Stimulated activated CD4-positive, alpha-beta T cell treated with anti-CD3 and anti-CD28 coated beads, Interleukin-4, amount 100 ng/mL, for 4 hours (primary cell): ENCODE measurements at places on chromosomes 2 and 18.

DNA sequence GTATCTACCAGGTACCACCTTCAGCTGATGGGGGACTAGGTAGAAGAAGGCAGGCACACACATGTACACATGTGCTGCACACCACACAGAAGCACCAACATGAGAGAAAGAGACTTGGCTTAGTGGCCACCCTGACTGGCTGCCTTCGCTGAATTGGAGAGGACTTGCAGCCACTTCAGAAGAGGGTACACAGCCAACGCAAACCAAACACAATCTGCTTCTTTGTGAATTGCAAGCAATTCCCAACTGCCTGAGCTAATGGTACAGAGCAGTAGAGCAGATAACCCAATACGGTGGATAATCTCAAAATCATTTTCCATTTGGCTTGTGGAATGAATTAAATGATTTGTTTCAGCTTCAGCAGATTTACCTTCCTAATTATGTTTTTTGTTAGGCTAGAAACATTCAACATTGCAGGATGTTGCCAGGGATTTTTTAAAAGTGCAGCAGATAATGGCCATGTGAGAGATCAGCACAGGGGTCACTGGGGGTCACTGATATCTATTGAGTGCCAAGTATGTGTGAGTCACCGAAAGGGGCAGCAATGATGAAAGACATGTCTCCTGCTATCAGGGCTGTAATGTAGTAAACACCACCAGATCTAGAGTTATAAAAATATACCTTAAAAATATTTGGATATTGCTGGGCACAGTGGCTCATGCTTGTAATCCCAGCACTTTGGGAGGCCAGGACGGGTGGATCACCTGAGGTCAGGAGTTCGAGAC is 652.6 kb downstream of the BCL11A start:
- no peak for DNase-seq

GRCh38 chr2:204585930-204586329 is 40.7 kb downstream of the PARD3B start:
- no peak for DNase-seq

- DNase-seq = no peak
Observed at GRCh38 chr2:20480913-20481312, 34.0 kb downstream of the RHOB start.

DNA sequence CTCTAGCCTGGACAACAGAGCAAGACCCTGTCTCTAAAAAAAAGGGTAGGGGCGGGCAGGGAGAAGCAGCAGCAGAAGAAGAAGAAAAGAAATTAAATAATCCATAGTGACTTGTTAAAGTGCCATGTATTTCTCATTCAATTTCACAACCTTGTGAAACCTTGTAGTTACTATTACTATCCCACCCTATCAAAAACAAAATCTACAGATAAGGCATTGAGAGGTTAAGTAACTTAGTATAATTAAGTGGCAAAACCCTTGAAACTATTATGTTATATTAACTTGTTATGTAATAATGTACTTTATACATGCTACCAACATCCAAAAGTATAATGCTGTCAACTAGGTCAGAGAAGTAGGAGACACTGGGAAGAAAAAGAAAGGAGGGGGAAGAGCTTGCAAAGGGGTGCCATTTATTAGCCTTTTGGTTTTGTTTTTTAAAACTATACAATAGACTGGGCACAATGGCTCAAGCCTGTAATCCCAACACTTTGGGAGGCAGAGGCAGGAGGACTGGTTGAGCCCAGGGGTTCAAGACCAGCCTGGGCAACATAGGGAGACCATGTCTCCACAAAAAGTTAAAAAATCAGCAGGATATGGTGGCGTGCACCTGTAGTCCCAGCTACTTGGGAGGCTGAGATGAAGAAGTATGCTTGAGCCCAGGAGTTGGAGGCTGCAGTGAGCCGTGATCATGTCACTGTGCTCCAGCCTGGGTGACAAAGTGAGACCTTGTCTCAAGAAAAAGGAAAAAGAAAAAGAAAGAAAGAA is 11.3 kb downstream of the TLK1 start:
- DNase-seq = no peak

GRCh38 chr2:211204456-211204855 is 648.1 kb downstream of the CPS1 start:
- no peak for DNase-seq

GRCh38 chr18:76232779-76233178 is 262.3 kb downstream of the ZNF516 start:
- DNase-seq = no peak

DNA sequence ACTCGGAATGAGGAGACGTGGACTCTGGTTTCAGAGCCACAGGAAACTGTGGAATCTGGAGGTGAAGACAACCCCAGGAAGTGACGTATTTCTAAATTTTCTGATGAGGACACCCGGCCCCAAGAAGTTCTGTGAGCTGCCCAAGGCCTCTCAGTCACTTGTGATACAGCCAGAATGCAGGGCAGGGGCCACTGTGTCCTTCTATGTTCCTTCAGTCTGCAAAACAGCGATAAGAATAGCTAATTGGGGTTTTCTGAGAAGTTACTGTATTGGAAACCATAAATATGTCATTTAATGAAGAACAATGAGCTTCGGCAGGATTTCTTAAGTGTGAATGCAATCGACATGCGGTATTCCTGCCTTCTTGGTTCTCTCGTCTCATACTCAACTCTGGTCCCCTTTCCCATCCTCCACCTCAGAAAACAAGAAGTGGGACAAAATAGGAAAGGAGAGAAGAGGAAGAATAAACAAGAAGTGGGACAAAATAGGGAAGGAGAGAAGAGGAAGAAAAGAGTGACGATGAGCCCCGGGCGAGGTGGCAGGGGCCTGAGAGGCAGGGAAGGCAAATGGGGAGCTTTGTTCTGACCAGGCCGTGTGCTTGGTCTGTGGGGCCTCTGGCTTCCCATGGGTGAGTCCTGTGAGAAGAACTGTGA is 282.0 kb upstream of the REV1 start:
- DNase-seq = no peak

DNA sequence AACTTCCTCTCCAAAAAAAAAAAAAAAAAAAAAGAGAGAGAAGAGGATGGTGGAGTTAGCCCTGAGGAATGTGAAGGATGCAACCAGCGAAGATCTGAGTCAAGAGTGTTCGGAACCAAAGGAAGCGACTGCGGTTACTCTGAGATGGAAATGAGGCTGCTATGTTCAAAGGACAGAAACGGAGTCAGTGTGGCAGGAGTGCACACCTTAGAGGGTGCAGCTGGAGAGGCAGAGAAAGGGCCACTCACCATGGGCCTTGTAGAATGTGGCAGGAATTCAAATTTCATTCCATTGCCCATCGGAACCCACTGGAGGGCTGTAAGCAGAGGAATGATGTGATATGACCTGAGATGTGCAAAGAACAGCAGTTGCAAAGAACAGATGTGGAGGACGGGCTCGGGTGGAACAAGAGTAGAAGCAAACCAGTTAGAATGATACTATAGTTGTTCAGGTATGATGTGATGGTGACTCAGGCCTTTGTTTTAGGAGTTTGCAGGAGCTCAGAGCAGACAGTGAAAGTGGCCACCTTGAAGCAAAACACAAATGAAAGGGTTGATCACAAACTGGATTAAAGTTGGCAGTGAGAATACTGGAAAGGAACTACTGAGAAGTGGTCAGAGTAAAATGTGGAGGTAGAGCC is 22.6 kb downstream of the ITGA6 start:
- no peak for DNase-seq

- DNase-seq = no peak
Observed at GRCh38 chr2:135245071-135245470, 193.0 kb downstream of the RAB3GAP1 start.

- DNase-seq = no peak
Observed at GRCh38 chr18:8480506-8481328, 128.5 kb upstream of the RAB12 start.

DNA sequence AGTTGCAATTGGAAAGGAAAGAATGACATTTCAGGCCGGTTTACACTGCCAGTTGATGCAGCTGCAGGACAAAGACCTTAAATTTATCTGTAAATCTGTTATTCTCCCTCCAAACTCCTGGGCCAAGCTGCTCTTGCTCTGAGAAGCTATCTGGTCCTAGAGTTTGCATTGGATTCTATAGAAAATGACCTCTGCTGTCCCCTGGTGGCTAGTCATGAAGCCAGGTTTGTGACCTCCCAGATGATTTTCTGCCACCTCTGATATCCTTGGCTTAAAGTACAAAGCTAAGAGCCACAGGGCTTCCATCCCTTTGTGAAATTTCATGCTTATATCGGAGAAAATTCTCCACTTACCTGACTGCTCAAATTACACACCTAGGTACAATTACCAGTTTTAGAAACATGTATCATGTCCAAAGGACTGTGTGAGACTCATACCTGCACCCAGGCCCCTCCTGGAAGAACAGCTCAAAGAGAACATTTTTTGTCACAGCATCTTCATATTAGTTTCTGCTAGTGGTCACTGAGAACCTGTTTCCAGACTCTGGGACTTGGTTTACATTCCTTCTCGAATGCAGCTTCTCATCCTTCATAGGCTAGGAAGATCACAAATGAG is 28.9 kb upstream of the IER3IP1 start:
- DNase-seq = peak; percentile 21

GRCh38 chr2:181738074-181738473 is 57.8 kb upstream of the NEUROD1 start:
- DNase-seq = no peak

DNA sequence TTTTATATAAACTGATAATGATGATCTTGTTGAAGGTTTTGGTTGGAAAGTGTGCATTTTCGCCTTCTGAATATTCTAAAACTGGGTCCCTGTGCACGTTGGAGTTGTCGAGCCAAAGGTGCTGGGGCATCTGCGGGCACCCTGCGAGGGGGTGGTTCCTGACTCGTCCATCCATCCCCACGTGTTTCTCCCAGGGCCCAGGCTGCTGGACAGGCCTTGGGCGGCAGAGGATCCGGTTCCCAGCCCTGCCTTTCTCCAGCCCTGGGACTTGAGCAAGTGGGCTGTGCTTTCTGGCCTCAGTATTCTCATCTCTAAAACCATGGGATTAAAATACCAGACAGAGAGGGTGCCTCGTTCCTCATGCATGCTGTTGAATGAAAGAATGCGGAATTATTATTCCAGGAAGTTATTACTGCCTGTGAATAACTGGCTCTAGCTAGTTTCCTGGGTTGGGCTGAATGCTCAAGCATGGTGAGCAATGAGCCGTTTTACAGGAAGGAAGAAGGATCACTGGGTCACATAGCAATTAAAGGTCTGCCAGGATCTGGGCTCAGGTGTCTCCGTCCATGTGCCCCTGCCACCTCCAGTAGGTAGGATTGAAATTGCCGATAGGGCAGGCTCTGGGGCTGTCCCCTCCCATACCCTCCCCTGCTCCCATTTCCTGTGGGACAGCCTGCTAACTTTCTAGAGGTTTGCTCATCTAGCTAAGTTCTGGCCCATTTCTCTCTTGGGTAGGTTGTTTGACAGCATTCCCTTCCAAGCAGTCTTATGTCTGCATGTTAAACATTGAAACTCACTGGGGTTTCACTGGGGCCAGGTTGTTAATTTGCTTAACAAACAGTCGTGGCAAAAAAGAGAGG is 77.2 kb upstream of the HS6ST1 start:
- DNase-seq = no peak

- no peak for DNase-seq
Observed at GRCh38 chr2:126449677-126450076, 206.3 kb upstream of the GYPC start.

DNA sequence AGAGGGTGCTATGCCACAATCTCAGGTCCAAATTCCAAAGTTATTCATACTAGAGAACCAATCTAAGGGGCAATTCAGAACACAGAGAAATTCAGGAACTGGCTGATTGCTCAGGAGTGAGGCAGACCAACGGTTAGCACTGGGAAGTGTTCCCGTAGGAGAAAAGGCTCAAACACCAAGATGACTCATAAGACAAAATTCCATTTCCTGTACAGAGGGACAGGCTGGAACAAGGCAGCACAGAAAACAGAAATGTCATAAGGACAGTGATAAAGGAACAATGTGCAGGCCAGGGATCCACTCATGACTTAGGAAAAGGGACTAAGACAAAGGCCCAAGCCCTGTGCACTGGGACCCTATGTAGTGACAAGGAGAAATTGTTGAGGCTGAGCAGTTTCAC is 54.2 kb downstream of the PDE1A start:
- no peak for DNase-seq

DNA sequence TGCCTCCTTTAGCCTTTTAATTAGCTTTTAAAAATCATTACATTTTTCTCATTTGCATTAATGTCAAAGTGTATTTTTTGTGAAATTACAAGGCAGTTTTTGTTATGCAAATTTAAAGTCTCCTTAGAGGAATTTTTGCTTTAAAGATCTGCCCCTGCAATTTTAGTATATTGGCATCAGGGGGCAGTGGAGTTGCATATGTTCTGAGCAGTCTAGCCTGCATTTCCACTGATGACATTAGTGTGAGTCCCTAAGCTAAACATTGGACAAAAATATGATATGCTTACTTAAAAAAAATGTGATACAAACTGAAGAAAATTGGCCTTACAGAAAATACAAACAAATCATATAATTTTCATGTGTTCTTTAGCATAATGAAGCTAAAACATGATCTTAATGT is 426.5 kb downstream of the SLC4A3 start:
- no peak for DNase-seq

DNA sequence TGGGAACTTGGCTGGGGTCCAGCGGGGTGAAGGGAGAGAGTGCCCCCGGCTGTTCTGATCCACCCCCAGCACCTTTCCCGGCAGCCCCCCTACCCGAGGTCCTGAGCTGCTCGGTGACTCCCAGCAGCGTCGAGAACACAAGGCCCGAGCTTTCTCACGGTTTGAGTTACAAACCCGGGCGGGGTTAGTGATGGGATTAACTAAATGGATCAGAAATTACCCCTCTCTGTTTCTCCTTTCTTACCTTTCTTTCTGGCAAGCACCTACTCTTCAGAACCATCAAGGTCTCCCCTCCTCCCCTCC is 139.4 kb upstream of the GPC1 start:
- DNase-seq = no peak

GRCh38 chr2:8457092-8457481 is 224.8 kb upstream of the ID2 start:
- DNase-seq = no peak

DNA sequence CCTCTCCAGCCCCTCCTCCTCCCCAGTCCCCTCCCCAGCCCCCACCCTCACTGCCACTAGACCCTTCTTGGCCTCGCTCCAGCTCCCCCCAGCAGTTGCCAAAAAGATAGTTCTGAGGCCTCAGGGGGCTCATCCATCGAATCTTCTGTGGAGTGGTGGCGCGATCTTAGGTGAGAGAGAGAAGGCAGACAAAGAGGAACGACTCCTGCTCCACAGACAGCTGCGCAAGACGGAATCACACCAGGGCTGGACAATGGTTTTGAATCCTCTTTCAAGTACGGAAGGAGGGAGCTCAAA is 68.1 kb downstream of the LAMA3 start:
- no peak for DNase-seq

GRCh38 chr2:64143169-64144056 is 807 bp downstream of the PELI1 start:
- peak; percentile 19 for DNase-seq

GRCh38 chr18:13464432-13465123 is 246.0 kb downstream of the LDLRAD4 start:
- DNase-seq = peak; percentile 50

DNA sequence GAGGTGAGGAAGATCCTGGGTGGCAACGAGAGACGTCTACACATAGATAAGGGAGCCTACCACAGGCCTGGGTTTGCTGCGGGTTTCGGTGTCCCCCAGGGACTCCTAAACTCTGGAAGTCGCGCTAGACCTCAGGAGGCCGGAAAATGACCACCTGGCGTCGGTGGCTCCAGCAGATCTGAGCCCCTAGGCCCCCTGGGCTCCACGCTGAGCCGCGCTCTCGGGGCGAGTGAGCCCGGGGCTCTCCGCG is 987 bp upstream of the DLX1 start:
- DNase-seq = no peak
